Astrocyte (in vitro differentiated cells and primary cell): ENCODE measurements at places on chromosomes 16 and 17. TPM values are rescaled to one million over a fixed set of nuclear protein-coding genes. Genes with fewer than 3 reads are reported as not detected.

Gene AIPL1
- not detected in 2 replicates for total RNA-seq

Gene SULT1A2
- total RNA-seq = not detected in 2 replicates

Gene KCNH6
- not detected in 2 replicates for total RNA-seq

Gene PDILT
- total RNA-seq = not detected in 2 replicates

DNA sequence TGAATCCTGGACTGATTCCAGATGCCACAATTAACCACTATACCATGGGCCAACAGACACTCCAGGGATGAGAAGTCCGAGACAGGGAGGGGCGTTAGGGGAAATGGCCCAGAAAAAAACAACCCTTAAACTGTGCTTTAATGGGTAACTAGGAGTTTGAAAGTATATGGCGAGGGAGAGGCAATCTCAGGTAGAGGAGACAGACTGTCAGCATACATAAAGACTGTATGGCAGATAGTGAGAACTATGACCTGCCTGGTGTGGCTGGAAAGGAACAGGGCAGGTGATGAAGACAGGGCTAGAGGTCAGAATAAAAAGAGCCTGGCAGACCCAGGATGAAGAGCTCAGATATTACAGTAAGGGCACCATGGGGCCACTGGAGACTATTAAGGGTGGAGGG lies 8.1 kb downstream of the ZZEF1 start:
- H3K27ac ChIP-seq = no peak overlapping the region
- no peaks in the 10 kb centered on the region for H3K4me1 ChIP-seq
- H3K27me3 ChIP-seq = no peaks in the 10 kb centered on the region
- no peak overlapping the region for H3K4me3 ChIP-seq

GRCh38 chr17:38748149-38748891 lies at the start of gene PCGF2:
PCGF2 (minus strand) TSS chr17:38748336; CDS start chr17:38740402, 7,934 bp downstream.
- H3K27ac ChIP-seq = peak within 1 kb of the TSS; percentile 61
- DNase-seq = peak; percentile 78

DNA sequence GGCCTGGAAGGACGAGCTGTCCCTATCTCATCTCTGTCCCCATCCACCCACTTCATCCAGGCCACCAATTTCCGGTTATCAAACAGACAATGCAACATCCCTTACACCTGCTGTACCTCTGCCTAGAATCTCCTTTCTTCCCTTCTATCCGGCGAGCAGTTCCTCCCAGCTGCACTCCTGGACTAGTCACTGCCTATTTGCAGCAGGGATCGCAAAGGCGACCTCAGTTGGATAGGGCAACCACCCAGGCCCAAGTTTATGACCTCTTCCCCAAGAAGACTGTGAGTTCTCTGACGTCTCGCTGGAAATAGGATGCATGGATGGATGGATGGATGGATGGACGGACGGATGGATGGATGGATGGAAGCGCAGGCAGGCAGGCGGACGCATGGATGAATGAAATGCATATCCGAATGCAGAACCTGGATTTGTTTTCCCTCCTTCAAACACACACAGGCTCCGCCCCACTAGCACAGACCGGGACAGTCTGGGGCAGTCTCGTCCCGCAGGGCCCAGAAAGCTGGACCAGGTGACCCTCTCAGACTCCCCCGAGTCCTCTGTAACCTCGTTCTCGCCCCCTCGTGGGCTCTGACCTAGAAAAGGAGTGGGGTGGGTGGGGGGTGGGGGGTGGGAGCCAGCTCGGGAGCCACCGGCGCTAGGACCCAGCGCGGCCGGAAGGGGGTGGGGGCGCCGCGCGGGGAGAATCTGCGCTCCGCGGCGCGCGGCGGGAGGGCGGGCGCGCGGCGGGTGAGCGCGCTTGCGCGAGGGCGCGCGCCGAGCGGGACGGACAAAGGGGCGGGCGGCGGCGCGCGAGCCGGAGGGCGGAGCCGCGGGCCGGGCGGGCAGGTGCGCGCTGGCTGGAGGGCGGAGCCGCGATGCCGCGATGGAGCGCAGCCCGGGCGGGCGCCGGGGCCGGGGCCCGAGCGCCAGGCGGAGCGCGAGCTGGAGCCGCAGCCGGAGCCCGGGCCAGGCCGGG lies at the start of gene SBK1:
Gene SBK1 (plus strand): TSS at position 875 of the 976 bp plus-strand sequence. CDS start 24,867 bp downstream, outside the sequence.
- H3K36me3 ChIP-seq = no peaks in the 10 kb centered on the region
- peak; percentile 41 for DNase-seq
- H3K4me3 ChIP-seq = peak within 1 kb of the TSS; percentile 57
- H3K4me1 ChIP-seq = peaks cover 2% of the 10 kb centered on the region
- no peak within 1 kb of the TSS for H3K27ac ChIP-seq

DNA sequence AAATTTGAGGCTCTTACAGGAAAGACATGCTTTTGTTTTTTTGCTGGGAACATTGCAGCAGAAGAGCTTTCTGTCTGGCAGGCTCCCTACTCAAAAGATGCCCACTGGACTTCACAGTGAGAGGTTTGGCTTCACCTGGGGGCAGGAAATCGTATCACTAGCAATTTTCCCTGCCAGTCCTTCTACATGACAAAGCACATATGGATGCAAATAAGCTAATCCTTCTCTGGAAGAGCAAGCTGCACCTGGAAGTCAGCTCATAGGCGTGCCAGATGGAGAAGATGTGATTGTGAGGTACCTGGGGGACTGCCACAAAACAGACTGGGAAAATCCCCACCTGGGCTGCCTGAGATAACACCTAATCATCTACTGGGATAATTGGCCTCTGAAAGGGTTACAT lies 195.0 kb upstream of the CPHXL start:
- H3K36me3 ChIP-seq = no peaks in the 10 kb centered on the region
- no peak overlapping the region for H3K27ac ChIP-seq
- no peaks in the 10 kb centered on the region for H3K4me1 ChIP-seq
- no peak overlapping the region for H3K4me3 ChIP-seq
- no peak for DNase-seq
